NCI-H524 (cell line): ENCODE measurements at places on chromosomes 6 and 20.
A peak's percentile ranks its signal among the peaks of the same experiment; 100 is the strongest.

GRCh38 chr6:72826744-72827438, 205.0 kb downstream of the KCNQ5 start:
- DNase-seq: no peak

DNA sequence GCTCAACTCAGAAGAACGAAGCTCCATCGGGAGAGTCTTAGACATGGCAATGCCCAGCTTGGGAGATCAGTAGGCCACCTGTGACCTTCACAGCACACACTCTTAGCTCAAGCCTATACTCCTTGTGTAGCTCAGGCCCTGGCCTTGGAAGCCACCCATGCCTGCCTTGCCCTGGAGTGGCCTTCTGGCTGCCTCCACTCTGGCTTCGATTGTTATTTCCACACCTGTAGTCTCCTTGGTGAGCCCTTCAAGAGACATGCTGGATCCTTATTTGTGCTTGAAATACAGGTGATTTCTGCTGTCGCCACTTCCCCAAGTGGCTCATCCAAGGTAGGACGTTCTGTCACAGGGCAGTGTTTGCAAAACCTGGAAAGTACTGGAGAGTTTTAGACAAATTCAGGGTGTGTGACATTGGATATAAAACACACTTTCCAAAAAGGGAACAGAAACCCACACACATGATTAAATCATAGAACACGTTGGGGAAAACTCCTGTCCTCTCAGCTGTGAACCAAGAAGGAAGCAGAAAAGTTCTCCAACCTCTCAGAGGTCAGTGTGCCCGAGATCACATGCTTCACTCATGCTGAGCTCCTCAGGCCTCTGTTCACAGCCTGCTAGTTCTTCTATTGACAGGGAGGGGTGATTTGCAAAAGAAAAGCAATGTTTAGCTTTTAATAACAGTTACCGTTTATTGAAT, 391.8 kb downstream of the CDC5L start:
- no peak for DNase-seq

GRCh38 chr20:42492290-42492689, 697.4 kb downstream of the PTPRT start:
- DNase-seq: no peak

DNA sequence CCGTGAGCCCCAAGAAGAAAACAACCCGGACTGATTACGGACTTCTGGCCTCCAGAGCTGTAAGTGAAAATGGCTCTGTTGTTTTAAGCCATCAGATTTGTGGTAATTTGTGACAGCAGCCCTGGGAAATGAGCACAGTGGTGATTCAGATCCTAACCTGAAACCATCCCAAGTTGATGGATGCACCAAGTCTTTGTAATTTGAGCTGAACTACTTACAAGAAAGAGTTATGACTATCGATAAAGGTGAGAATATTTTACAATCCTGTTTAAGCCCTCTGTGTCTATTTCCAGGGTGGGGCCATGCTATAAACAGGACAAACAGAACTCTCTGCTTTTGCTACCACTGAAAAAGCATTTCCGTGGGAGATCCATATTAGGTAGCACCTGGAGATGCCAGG, 19.1 kb upstream of the RIN2 start:
- DNase-seq: no peak

GRCh38 chr6:139030228-139030963, 1.9 kb downstream of the ABRACL start:
- no peak for DNase-seq

DNA sequence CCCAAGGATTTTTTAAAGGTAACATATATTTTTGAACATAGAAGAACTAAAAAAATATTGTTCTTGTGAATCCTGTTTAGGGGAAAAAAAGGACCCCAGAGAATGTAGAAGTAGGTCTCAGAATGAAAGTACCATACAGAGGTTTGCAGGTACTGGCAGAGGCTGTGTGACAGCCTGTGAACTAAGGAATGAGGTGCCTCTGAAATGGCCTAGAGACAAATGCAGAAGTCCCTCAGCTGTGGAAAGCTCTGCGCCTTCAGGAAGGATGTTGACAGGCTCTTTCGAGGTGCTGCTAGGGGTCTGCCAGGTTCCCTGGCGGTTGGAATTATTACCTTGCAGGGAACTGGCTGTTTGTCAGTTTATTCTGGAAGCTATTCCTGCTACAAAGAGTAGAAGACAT, 8.6 kb upstream of the TUBB2B start:
- no peak for DNase-seq

DNA sequence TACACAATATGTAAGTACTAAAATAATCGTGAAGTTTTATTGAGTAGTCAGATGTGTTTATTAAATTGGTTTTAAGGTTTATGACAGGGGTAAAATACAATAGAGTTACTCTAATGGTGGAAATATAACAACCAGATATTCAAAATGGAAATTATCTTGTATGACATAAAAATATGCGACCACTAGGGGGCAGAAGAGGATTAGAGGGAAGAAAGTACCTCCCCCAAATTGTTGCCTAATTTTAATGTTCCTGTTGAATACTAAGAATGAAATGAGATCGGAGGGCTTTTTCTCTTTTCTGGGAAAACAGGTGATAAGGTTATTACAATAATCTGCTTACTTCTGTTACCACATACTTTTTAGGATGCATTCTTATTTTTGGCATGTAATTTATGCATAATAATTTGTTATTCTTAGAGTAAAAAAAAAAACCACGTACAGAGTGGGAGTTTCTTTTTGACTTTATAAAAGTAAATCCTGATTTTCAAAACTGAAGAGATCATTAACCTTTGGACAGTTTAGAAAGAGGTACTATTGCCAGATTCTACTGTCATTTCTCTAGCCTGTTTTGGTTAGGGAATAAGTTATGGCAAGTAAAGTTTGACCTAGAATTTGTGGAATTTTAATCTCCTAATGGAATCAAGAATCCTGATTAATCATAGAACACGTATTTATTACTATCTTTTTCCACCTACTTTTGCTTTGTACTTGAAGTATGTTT, 159.2 kb downstream of the CD109 start:
- peak; percentile 63 for DNase-seq

GRCh38 chr20:38579219-38579910, 1.6 kb upstream of the ADIG start:
- no peak for DNase-seq

DNA sequence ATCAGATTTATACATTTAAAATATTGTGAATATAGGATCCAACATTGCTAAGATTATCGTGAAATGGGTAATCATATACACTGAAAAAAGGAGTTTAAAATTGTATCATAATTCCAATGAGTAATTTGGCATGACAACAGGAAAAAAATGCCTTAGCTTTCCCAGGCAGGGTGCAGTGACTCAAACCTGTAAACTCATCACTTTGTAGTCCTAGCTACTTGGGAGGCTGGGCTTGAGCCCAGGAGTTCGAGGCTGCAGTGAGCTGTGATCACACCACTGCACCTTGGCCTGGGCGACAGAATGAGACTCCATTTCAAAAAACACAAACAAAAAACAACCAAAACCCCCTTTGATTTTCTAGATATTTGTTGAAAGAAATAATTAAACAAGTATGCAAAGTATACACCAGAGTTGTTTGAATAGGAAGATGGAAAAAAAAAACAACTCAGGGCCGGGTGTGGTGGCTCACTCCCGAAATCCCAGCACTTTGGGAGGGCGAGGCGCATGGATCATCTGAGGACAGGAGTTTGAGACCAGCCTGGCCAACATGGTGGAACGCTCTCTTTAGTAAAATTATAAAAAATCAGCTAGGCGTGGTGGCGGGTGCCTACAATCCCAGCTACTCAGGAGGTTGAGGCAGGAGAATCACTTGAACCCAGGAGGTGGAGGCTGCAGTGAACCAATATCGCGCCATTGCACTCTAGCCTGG, 98.7 kb downstream of the TRERF1 start:
- DNase-seq: no peak

DNA sequence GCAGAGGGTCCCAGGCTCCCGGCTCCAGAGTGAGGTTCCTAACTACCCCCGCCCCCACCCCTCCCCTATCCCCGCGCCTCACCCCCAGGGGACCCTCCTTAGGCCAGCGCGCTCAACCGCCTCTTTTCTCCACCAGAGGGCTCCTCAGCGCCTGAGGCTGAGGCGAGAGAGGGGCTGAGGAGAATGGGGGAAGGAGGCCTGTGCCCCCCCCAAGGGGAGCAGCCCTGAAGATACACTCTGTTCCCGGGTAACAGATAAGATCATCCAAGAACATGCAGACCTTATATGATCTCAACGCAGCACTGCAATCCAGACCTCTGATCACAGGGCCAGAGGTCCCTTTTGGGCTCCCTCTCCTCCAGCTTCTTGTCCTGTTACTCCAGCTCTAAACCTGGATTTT, 43.3 kb upstream of the MRPS10 start:
- DNase-seq: peak; percentile 59

DNA sequence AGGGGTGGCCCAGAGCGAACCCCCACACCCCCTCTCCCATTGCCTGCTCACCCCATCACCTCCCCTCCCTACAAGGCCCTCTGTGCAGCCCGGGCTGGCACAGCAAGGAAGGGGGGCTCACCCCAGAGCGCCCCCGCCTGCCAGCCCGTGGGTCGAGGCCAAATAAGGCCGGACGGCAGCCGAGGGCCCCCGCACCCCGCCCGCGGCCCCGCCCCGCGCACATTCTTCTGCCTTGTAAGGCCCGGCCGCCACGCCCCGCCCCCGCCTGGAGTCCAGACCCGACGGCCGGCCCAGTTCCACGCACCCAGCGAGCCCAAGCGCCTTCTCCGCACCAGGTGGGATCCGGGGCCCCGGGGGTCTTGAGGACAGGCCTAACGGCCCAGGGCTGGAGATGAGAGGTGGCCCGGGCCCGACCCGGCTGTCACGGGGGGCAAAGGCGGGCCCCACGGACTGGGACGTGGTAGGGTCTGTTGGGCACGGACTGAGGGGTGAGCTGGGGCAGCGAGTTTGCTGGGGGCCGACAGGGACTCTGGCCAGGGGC, at the start of gene MYL9:
Gene MYL9, plus strand, starts transcription at position 293 of the 541 bp plus-strand sequence. CDS start 3,366 bp downstream, outside the sequence.
- DNase-seq: no peak

DNA sequence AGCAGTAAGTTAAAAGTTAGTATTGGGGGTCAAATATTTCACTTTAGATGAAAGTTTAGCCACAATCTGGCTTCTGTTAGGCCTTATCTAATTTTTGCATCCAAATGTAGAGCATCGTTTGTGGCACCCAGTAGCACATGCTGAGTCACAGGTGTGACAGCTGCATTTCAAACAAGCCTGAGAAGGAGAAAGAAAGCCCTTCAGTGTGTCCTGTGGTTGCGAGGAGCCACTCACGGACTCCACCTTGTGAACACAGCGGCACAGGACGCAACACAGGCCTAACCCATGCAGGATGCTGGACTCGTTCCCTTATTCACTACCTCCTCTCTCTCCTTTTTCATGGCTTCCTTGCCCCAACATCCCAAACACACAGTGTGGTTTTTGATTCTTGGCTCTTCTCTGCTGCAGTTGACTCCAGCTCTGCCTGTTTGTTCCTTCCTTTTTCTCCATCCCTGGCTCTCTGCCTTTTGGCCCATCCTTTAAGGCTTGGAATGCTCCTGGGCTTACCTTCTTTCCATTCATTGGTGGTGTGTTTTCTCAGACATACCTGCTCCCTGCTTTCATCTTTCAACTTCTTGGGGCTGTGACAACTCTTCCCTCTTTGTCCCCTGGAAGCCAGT, 124.2 kb downstream of the SLC16A10 start:
- DNase-seq: no peak

- no peak for DNase-seq
Observed at GRCh38 chr20:38828514-38829295, 23.2 kb downstream of the PPP1R16B start.

GRCh38 chr6:55758156-55758937, 117.0 kb downstream of the BMP5 start:
- DNase-seq: peak; percentile 8

DNA sequence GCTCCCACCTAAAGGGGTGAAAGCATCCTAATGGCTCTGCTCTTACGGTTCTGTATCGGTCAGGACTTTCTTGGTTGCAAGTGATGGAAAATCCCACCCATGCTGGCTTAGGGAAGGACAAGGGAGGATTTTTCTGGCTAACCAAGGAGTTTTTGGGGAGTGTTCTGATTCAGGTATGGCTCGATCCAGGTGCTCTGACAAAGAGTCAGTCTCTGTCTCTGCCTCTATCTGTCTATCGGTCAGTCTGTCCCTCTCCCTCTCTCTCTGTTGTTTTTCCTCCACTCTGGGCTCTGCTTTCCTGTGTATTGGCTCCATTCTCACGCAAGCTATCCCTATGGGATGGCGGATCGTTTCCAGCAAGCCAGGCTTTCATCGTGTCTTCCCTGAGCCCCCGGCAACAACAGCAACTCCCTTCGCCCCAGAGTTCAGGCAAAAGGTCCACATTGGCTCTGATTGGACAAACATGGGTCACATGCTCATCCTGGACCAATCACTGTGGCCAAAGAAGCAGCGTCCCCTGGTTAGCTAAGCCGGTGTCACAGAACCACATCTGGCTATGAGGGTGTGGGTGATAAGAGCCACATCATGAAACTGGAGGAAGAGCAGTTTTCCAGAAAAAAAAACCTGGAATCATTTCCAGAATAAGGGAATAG, 160.3 kb downstream of the BMP7 start:
- peak; percentile 17 for DNase-seq
